Hematopoietic multipotent progenitor cell (in vitro differentiated cells): ENCODE measurements at places on chromosomes 1 and 21.

GRCh38 chr1:203201516-203202205 lies 15.2 kb upstream of the CHI3L1 start:
- no peak for DNase-seq

- DNase-seq: no peak
Measured at GRCh38 chr1:91640877-91641526, 140.4 kb downstream of the CDC7 start.

- no peak for DNase-seq
Measured at GRCh38 chr1:143699115-143699514, 272.7 kb downstream of the FAM72C start.

GRCh38 chr21:39675590-39675989 lies 62.9 kb downstream of the B3GALT5 start:
- no peak for DNase-seq
